Forelimb muscle (tissue), 1 donor: ENCODE measurements at places on chromosomes 4 and X. TPM values are rescaled to one million over a fixed set of nuclear protein-coding genes. Genes with fewer than 3 reads are reported as not detected.

The HSFX2 gene
- polyA plus RNA-seq: 0.18 TPM

The NALF2 gene
- 0.65 TPM for polyA plus RNA-seq

DNA sequence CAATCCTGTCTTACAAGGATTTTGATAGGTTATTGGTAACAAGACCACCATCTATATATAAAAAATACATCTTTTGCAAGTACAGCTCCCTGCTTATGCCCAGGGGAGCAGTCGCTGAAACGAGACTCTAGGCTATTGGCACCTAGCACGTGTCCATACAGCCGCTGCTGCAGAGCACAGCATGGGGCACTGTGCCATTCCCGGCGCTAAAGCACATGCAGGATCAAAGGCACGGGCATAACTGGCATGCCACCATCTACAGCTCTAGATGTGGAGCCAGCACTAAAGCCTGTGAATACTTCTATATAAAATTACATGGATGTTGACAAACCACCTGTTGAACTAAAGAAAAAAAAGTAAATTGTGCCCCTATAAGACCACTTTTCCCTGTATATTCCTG lies 144.8 kb downstream of the COL25A1 start:
- DNase-seq: no peak

GRCh38 chrX:68588602-68589371 lies 58.7 kb upstream of the STARD8 start:
- DNase-seq: no peak
